ENCODE measurements at places on chromosomes 2 and 18.

DNA sequence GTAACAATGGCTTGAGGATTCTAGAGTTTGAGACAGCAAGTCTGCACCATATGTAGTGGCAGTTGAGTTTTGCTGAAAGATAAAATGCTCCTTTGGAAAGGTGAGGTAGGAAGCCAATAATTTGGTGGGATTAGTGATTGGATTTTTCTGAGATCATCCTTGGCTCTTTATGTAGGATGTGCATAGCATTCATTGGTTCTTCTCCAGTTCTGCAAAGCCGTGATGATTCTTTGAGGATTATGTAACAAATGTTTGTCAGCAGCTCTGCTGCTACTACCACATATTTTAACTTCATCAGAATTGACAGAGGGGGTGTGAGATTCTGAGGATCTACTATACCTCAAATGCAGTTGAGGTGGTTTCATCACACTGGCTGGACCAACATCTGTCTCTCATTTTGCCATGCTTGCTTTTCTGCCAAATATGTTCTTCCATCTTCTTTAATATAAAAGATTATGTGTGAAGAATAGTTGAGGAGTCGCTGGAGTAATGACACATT, 188.9 kb upstream of the RASGRP3 start:
- no peak for DNase-seq

- no peak for DNase-seq
These were observed 282.8 kb downstream of the ZEB2 start for GRCh38 chr2:144237108-144237507.

GRCh38 chr18:12552879-12553242, 105.0 kb downstream of the SPIRE1 start:
- DNase-seq: no peak

GRCh38 chr2:173997269-173997668, 32.1 kb upstream of the SP3 start:
- peak; percentile 19 for DNase-seq

GRCh38 chr18:6729247-6730091, at the start of gene ARHGAP28:
Gene ARHGAP28, plus strand, starts transcription at chr18:6729716. Its CDS starts 106 bp downstream, at chr18:6729822.
- no peak for DNase-seq

GRCh38 chr2:120669971-120670370, 65.7 kb upstream of the GLI2 start:
- DNase-seq: no peak

DNA sequence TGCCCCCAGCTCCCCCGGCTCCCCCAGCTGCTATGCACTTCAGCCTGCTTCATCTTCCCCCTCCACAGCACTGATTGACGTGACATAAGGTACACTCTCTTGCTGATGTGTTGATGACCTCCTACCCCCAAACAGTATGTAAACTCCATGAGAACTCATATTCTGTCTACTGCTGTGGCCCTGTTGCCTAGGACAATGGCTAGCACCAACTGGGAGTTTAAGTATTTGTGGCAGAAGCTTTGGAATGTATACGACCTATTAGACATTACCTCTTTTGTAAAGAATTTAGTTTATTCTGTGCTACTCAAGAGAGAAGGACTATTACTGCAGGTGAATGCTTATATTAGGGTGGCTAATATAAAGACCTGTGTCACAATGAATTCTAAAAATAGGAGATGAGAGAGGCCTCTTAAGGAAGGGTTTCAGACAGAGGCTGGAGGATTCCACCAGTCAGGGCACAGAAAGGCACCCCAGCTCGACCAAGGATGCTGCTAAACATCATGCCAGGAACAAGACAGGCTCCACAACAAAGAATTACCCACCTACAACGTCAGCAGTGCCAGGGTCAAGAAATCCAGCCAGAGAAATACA, 60.6 kb downstream of the CABYR start:
- no peak for DNase-seq

- no peak for DNase-seq
These were observed 22.0 kb downstream of the GPC1 start for GRCh38 chr2:240457223-240458043.

DNA sequence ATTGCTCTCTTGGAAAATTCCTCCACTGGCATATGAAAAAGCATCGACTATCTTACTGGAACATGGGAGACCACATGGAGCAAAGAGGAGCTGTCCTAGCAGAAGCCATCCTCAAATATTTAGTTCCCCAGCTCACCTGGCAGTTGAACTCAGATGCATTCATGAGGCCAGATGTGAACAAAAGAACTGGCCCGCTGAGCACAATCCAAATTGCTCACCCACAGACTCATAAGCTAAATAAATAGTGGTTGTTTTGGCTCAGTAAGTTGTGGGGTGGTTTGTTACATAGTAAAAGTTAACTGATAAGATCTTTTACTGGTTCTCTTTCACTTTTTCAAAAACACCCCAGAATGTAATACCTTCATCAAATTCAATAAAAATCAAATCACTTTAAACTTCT, 108.6 kb upstream of the CWC22 start:
- no peak for DNase-seq

GRCh38 chr2:55232084-55232862, at the start of the genes CLHC1 and RPS27A:
Gene CLHC1, minus strand, starts transcription at chr2:55232293. Its CDS starts 9,882 bp downstream, at chr2:55222411.
Gene RPS27A, plus strand, starts transcription at chr2:55232688. Its CDS starts 137 bp downstream, at chr2:55232825.
- peak; percentile 95 for DNase-seq

- no peak for DNase-seq
These were observed 83.7 kb downstream of the CERKL start for GRCh38 chr2:181573140-181573736.

DNA sequence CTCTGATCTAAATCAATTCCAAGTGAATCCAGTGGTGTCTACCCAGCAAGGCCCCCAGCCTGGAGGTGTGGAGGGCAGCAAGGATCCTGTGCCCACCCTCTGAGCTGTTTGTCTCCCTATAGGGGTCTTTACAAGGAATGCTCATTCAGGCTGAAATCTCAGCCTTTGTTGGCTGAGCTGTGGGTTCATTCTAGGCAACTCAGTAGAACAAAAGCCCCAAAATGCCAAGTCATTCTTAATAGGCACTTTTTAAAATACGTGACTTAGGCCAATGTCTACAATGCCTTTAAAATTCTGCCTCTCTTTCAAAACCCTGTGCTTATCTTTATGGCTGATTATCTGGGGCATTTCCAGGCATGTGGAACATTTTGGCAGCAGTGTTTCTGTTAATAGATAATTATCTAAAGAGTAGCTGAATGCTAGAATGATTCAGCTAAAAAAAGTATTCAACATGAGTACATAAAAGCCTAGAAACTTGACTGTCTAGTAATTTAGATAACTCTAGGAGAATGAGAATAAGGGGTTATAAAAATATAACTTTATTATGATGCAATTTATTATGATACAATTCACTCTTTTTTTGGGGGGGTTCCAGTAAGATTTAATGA, 7.4 kb downstream of the UGT1A6 start:
- DNase-seq: no peak

DNA sequence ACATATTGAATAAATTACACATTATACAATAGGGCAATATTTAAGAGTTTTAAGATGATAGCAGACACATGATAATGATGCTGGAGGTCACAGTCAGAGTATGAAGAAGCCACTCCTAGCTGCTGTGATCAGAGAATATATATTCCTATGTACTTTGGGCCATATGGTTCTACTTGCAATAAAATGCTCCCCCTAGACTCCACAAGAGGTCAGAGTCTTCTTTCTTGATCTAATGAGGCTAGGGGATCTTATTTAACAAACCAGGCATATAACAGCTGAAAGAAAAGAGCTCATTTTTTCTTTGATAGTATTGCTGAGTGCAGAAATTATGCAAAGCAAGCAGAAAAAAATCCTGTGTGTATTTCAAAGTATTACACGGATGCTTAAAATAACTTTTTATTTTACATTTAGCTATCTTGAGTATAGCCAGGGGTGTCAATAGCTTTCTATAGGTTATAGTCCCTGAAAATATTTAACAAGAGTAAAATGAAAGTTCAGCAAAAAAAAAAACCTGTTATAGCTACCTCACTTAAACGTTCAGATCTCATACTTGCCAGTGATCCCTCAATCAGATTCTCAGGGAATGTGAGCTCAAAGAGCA, 748.7 kb upstream of the CHAC2 start:
- DNase-seq: no peak

DNA sequence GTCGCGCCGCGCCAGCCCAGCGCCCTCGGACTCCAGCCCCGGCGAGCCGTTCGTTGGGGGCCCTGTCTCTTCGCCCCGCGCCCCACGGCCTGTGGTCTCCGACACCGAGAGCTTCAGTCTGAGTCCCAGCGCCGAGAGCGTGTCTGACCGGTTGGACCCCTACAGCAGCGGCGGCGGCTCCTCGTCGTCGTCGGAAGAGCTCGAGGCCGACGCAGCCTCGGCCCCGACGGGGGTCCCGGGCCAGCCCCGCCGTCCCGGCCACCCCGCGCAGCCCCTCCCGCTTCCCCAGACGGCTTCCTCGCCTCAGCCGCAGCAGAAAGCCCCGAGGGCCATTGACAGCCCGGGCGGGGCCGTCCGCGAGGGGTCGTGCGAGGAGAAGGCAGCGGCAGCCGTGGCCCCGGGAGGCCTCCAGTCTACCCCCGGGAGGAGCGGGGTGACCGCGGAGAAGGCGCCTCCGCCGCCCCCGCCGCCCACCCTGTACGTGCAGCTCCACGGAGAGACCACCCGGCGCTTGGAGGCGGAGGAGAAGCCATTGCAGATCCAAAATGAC, 1.4 kb downstream of the PHLPP1 start:
- DNase-seq: peak; percentile 46

- no peak for DNase-seq
These were observed 53.3 kb downstream of the PIKFYVE start for GRCh38 chr2:208319391-208319790.

- DNase-seq: no peak
These were observed 35.3 kb upstream of the PDCL3 start for GRCh38 chr2:100527440-100528015.

GRCh38 chr18:63511285-63511684, 30.9 kb upstream of the SERPINB12 start:
- no peak for DNase-seq

DNA sequence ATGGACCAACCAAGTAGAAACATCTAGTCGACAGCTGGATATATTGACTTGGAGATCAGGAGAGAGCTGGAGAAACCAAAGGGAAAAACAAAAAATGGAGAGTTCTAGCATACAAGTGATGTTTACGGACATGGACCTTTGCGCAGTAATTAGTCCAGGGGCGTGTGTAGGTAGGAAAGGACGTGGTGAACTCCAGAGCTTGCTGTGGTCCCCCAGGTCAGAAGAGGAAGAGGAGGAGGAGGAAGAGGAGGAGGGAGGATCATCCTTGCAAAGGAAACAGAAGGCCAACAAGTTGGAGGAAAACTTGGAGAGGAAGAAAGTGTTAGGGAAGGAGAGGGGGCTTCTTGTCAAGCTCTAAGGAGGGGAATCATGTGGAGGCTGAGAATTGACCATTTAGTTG, 17.5 kb downstream of the TRAF3IP1 start:
- no peak for DNase-seq

DNA sequence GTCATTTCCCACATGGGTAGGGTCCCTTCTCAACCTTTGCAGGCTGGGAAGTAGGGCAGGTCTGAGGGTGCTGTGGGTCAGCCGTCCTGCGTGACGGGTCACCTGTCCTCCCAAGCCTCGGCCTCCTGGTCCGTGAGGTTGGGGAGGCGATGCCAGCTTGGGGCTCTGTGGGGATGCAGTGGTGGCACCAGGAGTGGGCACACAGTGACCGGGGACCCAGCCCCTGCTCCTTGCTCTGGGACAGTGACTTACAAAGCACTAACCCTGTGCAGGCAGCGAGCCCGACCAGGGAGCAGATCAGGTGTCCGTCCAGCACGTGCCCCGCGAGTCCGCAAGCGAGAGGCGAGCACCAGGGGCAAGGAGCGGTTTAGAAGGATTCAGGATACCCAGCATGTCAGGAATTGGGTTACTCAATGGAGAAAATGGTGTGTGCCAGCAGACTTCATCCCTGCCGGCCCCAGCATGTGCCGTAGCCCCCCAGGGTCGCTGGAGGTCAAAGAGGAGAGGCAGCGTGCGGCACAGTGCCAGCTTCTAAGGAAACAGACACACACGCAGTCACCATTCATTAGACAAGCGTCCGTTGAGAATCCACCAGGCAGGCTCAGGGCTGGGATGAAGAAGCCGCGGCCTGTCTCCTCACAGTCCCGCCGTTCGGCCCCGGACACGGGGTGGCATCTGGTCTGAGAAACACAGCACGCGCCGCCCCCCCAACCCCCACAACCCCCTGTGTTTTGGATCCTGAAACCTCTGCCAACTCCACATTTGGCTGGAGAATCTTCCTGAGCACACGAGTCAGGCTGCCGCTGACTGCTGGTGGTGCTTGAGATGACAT, 11.7 kb downstream of the COLEC11 start:
- no peak for DNase-seq

DNA sequence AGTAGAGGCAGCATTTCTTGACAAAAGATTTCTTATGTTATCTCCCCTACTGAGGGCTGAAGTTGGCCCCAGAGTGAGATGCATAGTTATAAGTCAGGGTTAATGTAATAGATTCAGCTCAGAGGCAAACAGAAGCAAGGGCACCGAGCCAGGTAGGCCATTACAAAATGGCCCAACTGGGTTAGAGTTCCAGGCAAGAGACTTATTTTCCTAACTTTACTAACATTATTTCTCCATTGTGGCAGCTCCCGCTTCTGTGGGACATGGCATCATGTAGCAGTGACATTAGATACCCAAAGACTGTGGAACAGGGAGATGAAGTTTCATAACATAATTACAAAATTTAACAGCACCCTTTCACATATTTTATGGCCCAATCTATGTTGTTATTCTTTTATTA, 27.1 kb downstream of the TSPYL6 start:
- no peak for DNase-seq

GRCh38 chr18:76914314-76914713, 92.0 kb downstream of the ZNF236 start:
- no peak for DNase-seq

GRCh38 chr18:11511434-11512095, 97.8 kb upstream of the SLC35G4 start:
- DNase-seq: no peak

DNA sequence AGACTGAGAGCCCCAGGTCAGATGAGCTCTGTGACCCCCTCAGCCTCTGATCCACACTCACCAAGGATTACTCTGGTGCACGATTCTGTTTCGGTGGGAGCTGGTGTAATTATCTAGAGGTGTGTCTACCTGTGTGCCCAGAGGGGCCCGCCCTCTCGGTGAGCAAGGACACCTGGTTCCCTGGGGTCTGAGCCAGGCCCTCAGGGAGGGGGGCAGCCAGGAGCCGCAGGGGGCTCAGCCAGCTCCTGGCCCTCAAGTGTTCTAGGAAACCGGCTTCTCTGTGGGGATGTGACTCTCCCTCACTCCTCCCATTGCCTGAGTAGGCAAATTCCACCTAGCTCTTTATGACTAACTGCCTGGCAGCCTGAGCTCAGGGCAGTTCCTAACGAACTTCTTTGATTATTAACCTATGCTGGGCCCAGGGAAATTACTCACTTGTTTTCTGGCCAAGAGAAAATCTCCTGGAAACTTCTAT, 17.4 kb downstream of the AGAP1 start:
- DNase-seq: no peak

DNA sequence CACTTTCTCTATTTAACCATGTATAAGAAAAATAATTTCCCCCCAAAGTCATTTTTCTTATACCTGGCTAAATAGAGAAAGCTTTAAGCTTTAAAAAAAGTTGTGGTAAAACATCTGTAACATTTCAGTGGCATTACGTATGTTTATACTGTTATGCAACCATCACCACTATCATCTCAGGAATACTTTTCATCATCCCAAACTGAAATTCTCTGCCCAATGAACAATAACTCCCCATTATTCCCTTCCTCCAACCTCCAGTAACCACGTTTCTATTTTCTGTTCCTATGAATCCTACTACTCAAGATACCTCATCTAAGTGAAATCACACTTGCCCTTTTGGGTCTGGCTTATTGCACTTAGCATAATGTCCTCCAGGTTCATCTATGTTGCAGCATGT, 1.7 kb upstream of the SLC3A1 start:
- DNase-seq: no peak

GRCh38 chr18:3592864-3593263, 142.9 kb downstream of the TGIF1 start:
- no peak for DNase-seq

- DNase-seq: no peak
These were observed 28.2 kb upstream of the MCM6 start for GRCh38 chr2:135904341-135904989.

Data from CD4-positive, alpha-beta T cell treated with Interleukin-4 for 1 hour (primary cell).